CD4-positive, alpha-beta T cell treated with Interleukin-1 beta for 1 hour (primary cell): ENCODE measurements at places on chromosomes 4 and X.

DNA sequence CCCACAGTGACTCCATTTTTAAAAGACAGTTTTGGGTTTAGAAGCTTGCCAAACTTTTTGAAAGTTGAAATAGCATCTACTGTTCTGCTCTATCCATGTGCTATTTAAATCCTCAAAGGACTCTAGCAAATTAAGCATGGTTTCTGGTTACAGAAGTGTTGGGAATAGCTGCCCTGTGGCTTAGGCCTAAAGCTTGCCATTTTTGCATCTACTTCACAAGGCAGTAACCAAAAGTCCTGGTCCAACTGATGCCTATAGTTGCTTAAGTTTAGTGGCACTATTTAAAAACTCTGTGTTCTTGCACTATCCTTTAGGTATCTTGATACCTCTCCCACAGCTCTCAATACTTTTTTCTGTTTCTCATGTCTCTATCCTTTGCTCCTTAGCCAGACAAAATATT, 251.0 kb upstream of the GPC4 start:
- DNase-seq, result no peak

GRCh38 chr4:172202480-172203076, 389.4 kb downstream of the GALNTL6 start:
- no peak for DNase-seq

- no peak for DNase-seq
These were observed 165.0 kb downstream of the SPIN4 start for GRCh38 chrX:63186137-63186536.

DNA sequence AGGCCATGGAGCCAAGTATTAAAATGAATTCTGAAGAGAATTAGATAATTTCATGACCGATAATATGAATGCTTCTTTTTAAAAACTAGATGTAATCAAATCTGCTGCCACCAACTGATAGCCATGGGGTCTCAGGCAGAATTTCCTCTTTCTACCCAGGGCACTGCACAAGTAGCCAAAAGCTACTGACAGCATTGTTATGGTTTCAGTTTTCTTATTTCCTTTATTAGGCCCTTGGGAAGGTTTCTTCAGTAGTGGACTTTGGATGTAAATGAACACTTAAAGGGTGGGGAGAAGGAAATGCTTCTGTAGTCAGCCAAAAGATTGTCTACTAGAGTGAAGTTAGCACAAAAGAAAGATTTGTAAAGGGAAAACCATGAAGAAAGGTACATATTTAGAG, 686.0 kb downstream of the ADGRL3 start:
- no peak for DNase-seq

DNA sequence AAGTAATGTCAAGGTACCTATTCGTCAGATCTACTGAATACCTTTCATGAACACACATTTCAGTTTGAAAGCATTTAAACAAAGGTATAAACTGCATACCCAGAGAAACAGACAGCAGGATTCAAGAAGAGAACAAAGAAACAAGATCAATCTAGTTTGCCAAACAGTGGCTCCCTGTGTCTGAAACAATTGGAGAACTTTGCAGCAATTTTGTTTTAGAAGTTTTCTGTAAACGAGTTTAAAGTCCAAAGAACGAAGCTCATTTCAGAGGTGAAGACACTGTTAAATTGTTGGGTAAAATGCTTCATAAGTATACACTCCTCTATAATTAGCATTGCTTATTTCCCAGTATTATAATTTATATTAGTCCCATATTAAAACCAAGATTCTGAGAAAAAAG, 21.4 kb upstream of the NSUN7 start:
- DNase-seq, result no peak

- DNase-seq, result no peak
These were observed 81.8 kb downstream of the MID1IP1 start for GRCh38 chrX:38882894-38883626.

DNA sequence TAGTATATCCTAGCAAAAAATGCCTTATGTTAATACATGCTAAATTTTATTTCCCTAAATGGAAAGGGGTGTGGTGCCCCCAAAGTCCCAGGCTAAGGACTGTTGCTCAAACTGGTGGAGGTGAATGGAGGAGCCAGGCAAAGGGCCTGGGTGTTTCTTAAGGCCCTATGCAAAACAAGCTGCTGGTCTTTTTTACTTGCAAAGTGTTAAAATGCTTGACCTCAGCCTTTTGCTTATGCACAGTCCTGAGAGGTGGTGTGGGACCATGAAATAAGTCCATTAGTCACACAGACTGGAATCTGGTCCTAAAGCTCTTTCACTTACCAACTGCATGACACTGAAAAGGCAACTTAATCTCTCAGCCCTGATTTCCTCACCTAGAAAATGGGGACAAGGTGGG, 223.5 kb upstream of the MBNL3 start:
- no peak for DNase-seq

GRCh38 chrX:13386636-13387035, 66.8 kb upstream of the ATXN3L start:
- DNase-seq, result no peak

DNA sequence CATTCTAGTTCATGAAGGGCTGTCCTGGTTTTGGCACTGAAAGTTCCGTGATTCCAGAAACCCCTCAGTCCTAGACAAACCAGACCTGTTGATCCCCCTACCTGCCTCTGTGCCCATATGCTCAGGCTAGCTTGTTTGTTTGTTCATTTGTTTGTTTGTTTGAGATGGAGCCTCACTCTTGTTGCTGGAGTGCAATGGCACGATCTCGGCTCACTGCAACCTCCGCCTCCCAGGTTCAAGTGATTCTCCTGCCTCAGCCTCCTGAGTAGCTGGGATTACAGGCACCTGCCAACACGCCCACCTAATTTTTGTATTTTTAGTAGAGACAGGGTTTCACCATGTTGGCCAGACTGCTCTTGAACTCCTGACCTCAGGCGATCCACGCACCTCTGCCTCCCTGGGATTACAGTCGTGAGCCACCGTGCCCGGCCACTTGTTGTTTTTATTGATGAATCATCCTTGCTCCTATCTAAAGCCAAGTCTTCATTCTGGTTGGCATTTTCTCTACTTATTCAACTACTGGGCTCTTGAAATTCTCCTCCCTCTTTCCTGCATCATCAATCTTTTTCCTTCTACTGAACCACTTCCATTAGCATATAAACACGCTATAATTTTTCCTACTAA, 86.3 kb upstream of the BMP2K start:
- DNase-seq, result no peak

GRCh38 chr4:48212165-48212564, 57.5 kb downstream of the TEC start:
- no peak for DNase-seq

GRCh38 chr4:110188113-110188512, 10.3 kb downstream of the ELOVL6 start:
- DNase-seq, result no peak
